Left renal cortex interstitium (tissue), 4 donors: ENCODE measurements at places on chromosomes 7 and 10. TPM values are rescaled to one million over a fixed set of nuclear protein-coding genes. Genes with fewer than 3 reads are reported as not detected.
A peak's percentile ranks its signal among the peaks of the same experiment; 100 is the strongest.

GRCh38 chr10:49361178-49361554 is 34.7 kb downstream of the DRGX start:
- DNase-seq, result no peak

- DNase-seq, result no peak
Observed at GRCh38 chr7:12410523-12410922, 6.9 kb upstream of the VWDE start.

GRCh38 chr7:80264769-80265495 is 130.3 kb downstream of the GNAI1 start:
- DNase-seq, result no peak

- no peak for DNase-seq
Observed at GRCh38 chr10:88074971-88075370, 211.5 kb downstream of the PTEN start.

- DNase-seq, result no peak
Observed at GRCh38 chr10:5413012-5413938, 918 bp downstream of the NET1 start.

- no peak for DNase-seq
Observed at GRCh38 chr10:48788554-48788953, 103.9 kb downstream of the WDFY4 start.

DNA sequence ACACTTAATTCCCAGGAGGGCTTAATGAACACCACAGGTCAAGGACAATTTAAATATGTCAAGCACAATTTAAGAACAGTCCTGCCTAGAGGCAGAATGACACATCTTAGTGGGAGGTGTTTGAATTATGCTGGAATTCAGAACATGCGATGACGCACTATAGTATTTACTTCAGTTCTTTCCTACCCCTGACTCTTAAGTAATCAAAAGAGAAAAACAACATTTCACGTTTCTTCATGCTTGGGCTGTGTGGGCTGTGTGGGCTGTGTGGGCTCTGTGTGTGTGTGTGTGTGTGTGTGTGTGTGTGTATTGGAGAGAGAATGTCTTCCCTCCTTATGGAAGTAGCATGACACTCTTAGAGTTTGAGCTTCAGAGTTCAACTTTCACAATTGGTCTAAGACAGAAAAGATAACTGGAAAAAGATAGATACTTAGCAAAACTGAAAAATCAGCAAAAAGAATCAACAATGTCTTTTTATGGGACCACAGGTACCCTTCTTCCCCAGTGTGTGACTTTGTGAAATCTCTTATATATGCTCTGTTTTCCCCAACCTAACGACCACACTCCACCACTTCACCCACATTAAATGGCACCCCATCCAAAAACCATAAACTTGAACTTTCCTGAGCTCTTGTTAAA is 33.7 kb upstream of the CABCOCO1 start:
- no peak for DNase-seq

GRCh38 chr10:44051091-44051490 is 333.8 kb downstream of the CXCL12 start:
- no peak for DNase-seq

DNA sequence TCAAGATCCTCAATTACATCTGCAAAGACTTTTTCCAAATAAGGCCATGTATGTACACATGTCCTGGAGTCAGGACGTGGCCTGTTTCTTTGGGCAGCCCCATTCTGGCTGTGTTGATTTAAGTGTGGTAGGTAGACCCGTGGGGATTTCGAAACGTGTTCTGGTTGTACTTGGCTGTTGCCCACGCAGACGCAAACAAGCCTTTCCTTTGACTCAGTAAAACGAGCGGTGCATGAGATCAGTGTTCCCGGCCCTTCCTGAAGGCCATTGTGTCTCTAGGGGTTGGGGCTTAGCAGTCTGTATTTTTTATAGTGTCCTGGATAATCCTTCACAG is 64.8 kb upstream of the DNAJB6 start:
- no peak for DNase-seq

DNA sequence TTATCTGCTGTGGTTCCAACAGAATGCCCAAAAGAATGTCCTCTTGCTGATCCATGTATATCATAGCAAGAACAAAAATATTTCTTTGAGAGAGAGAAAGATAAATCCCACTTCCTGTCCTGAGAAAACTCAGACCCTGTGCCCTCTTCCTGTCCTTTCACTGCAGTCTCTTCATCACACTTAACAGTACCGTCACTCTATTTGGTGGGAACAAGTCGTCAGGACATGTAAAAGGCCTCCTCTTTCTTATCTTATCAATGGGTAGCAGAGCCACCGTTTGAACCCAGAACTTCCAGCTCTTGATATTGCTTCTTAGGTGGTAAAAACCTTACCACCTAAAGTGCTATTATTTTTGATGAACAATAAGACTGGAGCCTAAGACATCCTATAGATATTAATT is 43.9 kb downstream of the CHRM2 start:
- no peak for DNase-seq

GRCh38 chr7:40866601-40867000 is 731.8 kb downstream of the SUGCT start:
- no peak for DNase-seq

DNA sequence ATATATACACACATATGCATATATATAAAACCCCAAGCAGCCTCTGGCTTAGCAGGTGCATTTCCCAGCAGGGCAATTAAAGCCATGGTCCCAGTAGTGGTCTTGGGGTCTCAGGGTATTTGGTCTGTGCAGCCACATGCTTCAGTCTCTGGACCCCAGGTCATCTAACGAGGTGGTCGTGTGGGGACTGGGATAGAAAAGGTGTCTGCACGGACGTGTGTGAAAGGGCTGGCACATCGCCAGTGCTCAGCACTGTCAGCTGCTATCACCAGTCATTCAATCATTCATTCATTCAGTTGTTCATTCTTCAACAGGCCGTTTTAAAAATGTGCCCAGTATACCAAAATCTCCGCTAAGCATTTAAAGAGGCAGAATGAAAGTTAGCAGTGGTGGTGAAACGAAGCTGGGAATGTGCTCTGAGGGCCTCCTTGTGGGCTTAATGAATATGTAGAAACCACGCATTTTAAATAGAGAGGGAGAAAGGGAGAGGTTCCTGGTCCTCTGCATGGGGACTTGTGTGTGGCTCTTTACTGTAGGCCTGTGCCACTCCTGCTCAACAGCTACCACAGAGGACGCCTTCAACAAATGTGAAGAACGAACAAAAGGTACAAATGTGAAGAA is 170.4 kb downstream of the EGFR start:
- DNase-seq, result no peak

DNA sequence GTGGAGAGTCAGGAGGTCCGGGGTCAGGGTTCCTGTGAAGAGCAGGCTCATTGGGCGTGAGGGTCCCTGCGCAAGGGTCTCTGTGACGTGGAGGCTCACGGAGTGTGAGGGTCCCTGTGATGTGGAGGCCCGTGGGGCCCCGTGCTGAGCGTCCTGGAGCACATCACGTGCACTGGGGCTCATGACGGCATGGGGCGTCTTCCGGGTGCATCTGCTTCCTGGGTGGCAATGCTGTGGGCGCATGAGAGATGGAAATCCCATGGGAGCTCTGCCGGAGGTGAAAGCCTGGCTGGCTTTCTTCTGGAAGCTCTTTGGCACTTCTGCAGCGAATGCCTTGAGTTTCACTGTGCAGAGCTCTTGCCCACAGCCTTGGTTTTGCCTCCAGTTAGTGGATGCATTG is 71.4 kb downstream of the WDR37 start:
- DNase-seq, result no peak

GRCh38 chr7:88291398-88292173 is 15.1 kb downstream of the STEAP4 start:
- no peak for DNase-seq

- peak; percentile 34 for DNase-seq
Observed at GRCh38 chr10:91887272-91888076, 21.8 kb downstream of the FGFBP3 start.

DNA sequence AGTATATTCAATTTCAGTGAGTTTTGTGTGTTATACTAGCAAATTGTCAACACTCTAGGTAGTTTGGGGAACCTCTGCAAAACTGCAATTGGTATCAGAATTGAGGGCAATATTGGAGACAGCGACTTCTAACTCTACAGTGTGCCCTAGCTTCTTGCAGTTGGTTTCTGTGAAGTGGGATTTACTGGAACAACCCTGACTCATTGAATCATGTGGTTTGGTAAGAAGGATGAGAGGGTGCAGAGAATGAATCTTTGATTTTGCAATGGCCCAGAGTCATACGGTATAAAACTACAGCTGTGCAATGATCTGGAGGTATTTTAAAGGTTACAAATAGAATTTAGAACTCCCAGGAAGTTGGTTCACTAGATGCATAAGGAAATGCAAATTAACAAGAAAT is 129.1 kb upstream of the PPP1R3A start:
- DNase-seq, result no peak

GRCh38 chr10:99793819-99794218 is 11.4 kb downstream of the ABCC2 start:
- no peak for DNase-seq

GRCh38 chr7:44630792-44631457 is 24.5 kb downstream of the OGDH start:
- DNase-seq, result no peak

GRCh38 chr7:25775999-25776743 is 375.8 kb upstream of the NFE2L3 start:
- no peak for DNase-seq

- no peak for DNase-seq
Observed at GRCh38 chr10:6052247-6053221, 9.6 kb downstream of the IL2RA start.

DNA sequence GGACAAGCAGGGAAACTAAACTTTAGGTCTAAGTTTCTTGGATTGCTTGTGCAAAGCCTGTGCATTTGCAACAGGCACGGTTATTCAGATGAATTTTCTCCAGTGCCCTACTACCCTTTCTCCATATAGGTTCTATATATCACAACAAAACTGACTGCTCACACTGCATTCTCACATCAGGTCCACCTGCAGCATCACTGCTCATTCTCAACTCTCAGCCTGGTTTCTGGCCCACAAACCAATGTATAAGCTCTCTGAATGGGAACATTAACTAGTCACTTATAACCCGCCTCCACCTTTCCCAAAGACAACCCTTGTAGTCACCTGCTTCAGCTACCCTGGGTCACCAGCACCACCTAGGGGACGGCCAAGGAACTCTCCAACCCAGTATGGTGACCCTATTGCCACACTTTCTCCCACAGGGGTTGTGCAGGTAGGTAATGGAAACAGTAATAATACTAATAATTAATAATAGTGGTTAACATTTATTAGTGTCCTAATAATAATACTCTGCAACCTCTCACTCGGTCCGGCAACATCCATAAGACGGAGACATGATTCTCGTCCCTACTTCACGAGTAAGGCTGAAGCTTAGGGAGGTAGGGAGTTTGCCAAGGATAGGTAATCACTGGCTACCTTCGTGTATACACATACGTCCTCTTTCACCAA is 97.3 kb downstream of the CLEC2L start:
- no peak for DNase-seq

GRCh38 chr10:34520084-34520483 is 295.0 kb downstream of the PARD3 start:
- no peak for DNase-seq

DNA sequence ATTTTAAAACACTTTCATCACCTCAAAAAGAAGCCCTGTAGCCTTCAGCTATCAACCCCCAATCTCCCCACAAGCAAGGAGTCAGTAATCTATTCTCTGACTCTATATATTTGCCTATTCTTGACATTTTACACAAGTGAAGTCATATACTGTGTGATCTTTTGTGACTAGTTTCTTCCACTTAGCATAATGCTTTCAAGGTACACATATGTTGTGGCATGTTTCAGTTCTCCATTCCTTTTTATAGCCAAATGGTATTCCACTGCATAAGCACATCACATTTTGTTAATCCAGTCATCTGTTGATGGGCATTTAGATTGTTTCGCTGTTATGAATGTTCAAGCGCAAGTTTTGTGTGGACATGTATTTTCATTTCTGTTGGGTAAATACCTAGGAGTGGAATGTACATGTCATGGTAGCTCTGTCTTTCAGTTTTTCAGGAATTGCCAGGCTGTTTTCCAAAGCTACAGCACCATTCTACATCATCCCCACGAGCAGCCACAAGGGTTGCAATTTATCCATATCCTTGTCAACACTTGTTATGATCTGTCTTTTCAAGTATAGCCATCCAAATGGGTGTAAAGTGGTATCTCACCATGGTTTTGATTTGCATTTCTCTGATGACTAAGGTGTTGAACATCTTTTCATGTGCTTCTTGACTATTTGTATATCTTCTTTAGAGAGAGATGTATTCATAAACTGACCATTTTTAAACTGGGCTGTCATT is 405.6 kb downstream of the KCNMA1 start:
- DNase-seq, result no peak

- DNase-seq, result no peak
Observed at GRCh38 chr7:92279396-92280031, 33.7 kb downstream of the ANKIB1 start.

- DNase-seq, result no peak
Observed at GRCh38 chr10:77563638-77564270, 73.9 kb downstream of the KCNMA1 start.

- no peak for DNase-seq
Observed at GRCh38 chr10:110708776-110709443, 64.8 kb downstream of the RBM20 start.

GRCh38 chr7:50662041-50662694 is 97.0 kb upstream of the DDC start:
- no peak for DNase-seq

DNA sequence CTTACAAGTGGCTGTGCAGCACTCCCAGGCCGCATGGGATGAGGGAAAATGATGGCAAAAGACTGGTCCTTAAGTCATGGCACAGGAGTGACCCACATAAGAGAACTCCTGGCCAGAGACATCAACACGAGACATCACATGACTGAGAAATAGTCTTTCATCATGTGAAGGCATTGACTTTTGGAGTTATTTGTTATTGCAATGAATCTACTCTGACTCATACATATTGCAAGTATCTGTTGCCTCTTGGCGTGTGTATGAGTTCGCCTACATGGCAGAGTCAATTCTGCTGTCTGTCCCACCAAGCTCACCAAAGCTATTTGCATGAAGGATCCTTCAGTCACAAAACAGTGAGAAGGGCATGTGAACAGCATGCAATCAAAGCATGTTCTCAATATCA is 59.7 kb upstream of the HABP2 start:
- DNase-seq, result no peak

DNA sequence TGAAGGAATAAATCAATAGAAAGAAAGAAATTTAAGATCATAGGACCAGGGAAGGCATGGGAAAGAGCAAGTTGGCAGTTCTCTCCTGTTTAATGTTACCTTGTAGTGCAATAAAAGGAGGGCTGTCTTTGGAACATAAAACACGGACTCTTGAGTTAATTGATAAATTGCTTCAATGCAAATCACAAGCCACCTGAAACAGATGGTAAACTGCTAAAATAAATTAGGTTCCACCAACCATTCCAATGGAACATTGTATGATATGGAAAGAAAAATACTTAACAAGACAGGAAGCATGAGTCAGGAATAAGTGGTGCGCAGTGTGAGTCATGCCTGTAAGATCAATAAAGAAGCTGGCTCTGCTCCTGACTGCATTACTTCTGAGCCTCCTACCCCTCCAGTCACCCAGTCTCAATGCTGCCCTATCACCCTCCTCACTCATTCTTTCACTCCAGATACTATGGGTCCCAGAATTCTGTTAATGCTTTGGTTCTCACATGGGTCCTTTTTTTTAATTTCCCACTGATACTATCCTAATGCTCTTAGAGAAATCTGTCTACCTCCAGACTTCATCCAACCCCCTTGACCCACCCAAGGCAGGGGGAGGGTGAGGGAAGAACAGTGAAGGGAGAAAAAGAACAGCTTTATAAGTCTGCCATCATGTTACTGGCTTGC is 78.9 kb downstream of the LRRC17 start:
- no peak for DNase-seq

TMEM273 gene
- polyA plus RNA-seq, result 3.0 TPM

SPDYE16 gene
- polyA plus RNA-seq, result 6.0 TPM

POM121C gene
- polyA plus RNA-seq, result 44.1 TPM

GPR146 gene
- 5.5 TPM for polyA plus RNA-seq

ACHE gene
- 5.6 TPM for polyA plus RNA-seq

AKR1C2 gene
- polyA plus RNA-seq, result 9.2 TPM

RINT1 gene
- polyA plus RNA-seq, result 20.2 TPM
